ENCODE measurements at places on chromosomes 5 and 9.

DNA sequence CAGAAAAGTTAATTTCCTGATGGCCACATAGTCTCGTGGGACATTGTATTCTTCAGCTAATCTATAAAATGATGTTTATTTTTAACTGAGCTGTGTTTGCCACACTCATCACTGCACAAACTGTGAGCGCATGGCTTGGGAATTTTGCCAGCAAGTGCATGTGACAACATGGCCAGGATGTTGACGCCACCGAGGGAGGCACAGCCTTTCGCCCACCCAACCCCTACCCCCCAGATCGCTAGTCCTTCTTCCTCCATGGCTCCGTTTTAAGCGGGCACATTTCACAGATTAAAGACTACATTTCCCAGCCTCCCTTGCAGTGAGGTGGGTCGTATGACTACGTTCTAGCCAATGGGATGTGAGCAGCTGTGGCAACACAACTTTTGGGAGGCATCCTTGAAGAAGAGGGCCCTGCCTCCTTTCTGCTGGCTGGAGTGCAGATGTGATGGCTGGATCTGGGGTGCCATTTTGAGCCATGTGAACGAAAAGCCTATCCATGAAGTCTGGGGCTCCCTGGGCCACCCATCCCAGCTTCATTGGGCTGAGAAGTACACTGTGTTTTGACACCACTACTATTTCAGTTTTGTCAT is 7.9 kb downstream of the NRARP start:
- no peak for DNase-seq

DNA sequence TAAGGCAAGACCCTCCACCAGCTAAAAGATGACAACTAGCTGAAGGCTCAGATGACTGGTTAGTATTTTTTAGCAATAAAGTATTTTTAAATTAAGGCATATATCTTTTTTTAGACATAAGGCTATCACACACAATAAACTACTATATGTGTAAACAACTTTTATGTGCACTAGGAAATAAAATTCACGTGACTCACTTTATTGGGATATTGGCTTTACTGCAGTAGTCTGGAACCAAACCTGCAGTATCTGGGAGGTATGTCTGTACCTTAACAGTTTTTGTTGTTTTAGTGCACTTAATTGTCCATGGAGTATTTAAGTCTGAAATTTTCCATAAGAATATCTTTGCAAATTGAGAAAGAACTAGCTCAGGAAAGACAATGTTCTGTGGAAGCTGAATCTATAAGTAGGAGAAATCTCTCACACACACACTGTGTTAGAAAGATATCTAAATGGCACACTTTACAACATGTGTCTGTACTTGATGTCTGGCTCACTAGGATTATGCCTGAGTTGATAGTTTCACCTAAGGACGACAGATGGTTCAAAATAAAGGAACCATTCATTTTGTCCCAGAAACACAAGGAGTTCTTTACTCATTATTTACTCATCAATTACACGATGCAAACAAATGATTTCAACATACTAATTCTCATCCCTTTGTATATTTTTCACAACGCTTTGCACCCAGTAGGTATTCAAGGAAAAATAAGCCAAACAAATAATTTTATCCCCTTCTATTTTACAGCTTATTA is 4.6 kb downstream of the RAPGEF6 start:
- DNase-seq: no peak

- no peak for DNase-seq
Observed at GRCh38 chr9:127196826-127197145, 67.8 kb upstream of the GARNL3 start.

GRCh38 chr5:88698290-88698689 is 184.7 kb downstream of the MEF2C start:
- DNase-seq: no peak

- DNase-seq: no peak
Observed at GRCh38 chr5:59738024-59738423, 155.5 kb downstream of the PDE4D start.

DNA sequence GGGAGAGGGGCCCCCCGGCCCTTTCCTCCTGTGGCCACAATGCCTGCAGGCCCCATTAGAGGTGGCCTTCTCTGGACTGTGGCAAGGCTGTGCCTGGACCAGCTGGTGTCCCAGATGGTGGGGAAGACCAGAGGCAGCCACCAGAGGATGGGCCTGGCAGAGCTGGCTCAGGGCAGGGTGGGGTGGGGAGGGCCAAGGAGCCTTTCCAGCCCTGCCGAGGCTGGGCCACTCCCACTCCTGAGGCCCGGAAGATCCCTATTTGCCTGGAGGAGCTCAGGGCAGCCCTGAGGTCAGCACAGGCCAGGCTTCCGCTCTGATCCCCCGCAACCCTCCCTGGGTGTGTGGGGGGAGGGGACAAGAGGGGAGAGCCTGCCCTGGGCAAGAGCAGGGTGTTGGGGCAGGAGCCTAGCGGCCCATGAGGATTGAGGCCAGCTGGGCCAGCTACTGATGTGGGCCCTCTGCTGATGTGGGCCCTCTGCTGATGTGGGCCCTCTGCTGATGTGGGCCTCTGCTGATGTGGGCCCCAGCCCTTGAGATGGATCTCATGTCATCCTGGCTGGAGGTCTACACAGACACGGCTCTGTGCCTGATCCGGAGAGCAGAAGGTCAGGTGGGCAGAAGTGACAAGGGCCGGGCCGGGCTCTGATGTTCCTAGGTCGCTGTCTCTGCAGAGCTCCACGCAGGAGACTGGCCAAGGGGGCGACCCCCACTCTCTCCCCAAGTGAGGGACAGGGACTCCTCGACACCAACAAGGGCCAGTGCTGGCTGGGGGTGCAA is 6.0 kb downstream of the MRPS2 start:
- no peak for DNase-seq

- DNase-seq: no peak
Observed at GRCh38 chr5:41219658-41220269, 6.4 kb upstream of the C6 start.

DNA sequence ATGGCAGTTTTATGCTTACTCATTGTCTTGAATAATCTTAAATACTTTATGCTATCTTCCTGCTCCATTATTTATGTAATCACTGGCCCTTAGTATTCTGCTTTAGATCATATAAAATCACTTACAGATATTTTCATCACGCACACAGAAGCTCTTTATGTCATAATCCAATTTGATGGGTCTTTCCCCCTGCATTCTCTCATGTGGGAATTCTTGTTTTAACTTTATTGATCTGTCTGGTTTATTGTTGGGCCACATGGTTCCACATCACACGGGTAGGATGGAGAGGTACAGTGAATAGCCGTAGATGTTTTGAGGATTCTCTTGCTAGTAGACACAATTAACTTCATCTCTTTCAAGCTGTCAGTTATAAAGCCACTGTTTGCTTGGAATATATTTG is 27.0 kb downstream of the PLPPR1 start:
- DNase-seq: no peak

DNA sequence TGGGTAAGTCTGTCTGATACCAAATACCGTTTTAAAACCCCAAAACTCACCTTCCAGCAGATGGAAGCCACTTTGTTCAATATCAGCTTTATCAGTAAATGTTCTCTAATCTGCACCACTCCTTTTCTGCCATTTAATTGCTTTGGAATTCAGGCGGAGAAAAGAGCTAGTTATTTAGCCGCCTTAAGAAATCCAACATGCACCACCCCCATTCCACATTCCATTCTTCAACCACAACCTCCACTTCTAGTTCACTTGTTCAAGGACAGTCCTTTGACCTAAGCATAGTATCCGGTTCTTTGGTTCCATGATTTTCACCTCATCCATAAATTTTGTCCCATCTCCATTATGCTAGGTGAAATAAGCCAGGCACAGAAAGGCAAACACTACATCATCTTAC is 240.1 kb downstream of the DNAH5 start:
- DNase-seq: no peak

DNA sequence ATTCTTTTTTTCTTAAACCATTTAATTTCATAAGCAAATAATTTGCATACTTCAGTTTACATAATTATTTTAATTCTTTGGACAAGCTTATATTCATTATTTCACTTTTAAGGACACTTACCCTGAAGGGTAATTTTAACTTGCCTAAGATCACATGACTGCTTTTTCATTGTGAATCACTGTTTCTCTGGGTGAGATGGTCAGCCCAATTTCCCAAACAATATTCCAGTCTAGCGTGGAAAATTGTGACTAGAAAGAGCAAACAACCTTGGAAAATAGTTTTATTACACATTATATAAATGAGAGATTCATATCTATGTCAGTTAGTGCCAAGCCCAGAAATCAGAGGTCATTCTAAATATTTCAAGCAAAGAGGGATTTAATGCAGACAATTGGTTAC is 21.4 kb upstream of the JAKMIP2 start:
- DNase-seq: no peak

GRCh38 chr5:138631096-138631928 is 56.1 kb upstream of the HSPA9 start:
- no peak for DNase-seq

DNA sequence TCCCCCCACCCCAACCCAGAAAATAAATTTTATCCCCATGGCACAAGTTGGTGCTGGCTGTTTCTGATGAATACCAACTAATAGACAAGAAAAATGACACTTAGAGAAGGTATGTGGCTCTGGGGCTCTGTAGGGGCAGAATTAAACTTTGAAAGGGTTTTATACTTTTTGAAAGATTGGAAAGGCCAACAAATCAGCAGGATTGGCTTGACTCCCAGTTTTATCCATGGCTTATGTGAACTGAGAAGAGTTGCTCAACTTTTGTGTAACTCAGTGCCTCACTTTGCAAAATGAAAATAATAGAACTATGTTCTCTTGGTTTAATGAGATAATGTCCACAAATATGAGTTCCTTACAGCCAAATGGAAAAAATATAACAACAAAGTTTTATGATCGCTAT is 288.9 kb upstream of the KIF2A start:
- DNase-seq: no peak

DNA sequence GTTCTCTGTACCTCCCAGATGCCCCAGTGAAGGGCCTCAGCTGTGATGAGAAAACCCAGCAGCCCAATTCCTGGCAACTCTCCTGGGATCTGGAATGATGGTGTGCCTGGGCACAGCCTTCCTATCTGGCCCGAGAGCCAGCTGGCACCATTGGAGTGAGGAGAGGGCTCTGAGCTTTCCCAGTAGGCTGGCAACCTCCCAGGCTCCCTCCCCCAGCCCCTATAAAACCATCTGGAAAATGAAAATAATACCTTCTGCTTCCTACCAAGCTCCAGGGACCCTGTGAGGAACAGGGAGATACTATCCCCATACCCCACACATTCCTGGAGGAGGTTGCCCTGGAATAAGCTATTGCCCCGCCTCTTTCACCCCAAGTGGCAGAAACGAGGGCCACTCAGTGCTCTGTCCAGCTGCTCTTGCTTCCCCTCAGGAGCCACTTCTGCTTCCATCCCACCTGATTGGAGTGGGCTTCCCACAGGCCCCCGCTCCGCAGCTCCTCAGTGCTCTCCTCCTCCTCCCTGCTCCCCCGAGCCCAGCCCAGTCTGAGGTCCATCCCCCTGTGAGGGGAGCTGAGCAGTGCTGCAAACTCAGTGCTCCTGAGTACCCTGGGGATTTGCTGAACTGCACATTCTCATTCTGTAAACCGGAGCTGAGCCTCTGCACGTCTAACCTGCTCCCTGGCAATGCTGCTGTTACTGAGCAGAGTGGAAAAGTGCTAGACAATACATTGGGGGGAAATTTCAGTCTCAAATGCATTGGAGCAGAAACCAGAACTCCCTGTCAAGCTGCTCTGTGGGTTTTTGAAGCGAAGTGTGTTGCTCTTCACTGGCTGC is 74.7 kb downstream of the THBS4 start:
- no peak for DNase-seq

DNA sequence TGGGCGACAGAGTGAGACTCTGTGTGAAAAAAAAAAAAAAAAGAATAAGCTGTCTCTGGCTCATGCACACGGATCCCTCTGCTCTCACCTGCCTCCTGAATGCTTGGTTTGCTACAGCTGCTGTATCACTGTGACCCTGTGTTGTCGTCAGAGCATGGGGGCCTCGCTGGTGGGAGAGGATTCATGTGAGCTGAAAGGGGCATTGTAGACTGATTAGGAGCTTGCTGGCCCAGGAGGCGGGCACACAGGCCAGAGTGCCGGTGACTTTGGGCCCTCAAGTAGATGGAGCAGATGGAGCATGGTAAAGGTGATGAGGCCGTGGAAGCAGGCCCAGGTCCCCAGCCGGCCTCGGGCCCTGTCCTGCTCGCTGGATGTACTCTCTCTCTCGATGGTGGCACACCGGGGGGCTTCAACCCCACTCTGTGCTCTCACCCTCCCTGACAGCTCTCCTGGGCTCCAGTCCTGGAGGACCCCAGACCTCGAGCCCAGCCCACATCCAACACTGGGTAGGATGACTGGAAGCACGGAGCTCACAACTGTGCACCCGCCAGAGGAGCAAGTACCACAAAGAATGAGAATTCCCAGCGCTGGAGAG is 7.1 kb downstream of the FLT4 start:
- DNase-seq: no peak

DNA sequence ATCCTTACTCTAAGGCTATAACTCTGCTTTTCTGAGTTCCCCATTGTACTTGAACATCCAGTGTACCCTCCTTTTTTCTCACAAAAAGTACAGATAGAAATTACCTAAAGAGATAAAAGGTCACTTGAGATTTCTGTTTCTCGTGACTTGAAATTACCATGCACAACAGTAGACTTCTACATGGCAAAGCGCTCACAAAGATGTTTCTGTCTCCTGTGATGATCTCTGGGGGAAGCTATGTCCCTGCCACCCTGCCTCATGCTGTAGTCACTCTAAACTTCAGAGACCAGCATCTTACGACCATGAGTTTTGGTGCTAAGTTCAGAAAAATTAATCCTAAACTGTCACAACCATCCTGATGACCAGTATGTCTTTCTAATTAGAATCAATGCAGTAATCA is 36.2 kb downstream of the NFIB start:
- no peak for DNase-seq

GRCh38 chr5:13985731-13986418 is 41.4 kb upstream of the DNAH5 start:
- DNase-seq: no peak

DNA sequence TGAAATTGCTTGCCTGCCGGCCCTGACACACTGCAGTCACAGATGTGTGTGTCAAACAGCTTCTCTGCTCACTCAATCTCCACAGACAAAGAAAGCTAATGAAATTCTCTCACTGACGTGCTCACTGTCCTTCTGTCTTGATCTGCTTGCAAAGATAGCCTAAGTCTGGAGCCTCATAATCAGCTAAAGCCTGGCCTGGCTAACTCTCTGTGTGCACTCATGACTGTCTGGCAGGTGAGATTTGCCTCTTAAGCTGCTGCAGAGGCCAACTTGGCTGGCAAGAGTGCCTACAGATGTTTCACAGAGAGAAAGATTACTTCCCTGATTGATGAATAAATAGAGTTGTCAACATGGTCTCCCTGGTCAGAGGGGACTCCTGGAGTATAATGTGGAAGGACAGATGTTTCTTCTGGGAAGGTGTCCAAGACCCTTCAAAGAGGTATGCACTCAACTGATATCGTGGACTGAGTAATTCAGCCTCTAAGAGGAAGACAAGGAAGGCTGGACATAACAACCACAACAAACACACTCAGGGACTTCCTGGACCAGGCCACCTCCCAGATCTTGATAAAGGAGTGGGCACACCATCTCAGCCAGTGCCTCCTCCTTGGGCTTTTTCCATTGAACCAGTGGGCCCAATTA is 362.0 kb downstream of the SPOCK1 start:
- no peak for DNase-seq
